ENCODE measurements at places on chromosomes 16 and 17. TPM values are rescaled to one million over a fixed set of nuclear protein-coding genes. Genes with fewer than 3 reads are reported as not detected.

The ACSM5 gene
- not detected for polyA plus RNA-seq

DNA sequence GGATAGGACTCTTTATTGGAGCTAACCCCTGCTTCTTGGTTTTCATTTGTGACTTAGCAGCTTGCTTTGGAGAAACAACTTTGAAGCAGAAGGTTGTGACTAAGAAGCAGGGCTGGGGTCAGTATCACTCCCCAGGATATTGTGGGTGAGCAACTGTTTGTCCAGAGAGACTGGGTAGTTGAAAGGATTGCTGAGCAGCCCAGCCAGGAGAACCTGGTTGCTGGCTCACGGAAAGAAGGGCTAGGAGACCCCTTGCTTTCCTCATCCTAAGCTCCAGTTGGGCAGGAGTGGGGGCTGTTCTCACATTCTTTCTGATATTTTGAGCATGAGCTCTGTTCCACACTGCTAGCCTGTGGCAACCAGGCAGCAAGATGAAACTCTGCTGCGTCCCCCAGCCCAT is 151.2 kb downstream of the CBLN1 start:
- no peaks in the 10 kb centered on the region for H3K36me3 ChIP-seq
- no peak for DNase-seq
- no peak overlapping the region for H3K27ac ChIP-seq
- no peaks in the 10 kb centered on the region for H3K27me3 ChIP-seq
- H3K4me3 ChIP-seq: no peak overlapping the region
- no peaks in the 10 kb centered on the region for H3K4me1 ChIP-seq

The MARCHF10 gene
- 0.74 TPM for polyA plus RNA-seq

DNA sequence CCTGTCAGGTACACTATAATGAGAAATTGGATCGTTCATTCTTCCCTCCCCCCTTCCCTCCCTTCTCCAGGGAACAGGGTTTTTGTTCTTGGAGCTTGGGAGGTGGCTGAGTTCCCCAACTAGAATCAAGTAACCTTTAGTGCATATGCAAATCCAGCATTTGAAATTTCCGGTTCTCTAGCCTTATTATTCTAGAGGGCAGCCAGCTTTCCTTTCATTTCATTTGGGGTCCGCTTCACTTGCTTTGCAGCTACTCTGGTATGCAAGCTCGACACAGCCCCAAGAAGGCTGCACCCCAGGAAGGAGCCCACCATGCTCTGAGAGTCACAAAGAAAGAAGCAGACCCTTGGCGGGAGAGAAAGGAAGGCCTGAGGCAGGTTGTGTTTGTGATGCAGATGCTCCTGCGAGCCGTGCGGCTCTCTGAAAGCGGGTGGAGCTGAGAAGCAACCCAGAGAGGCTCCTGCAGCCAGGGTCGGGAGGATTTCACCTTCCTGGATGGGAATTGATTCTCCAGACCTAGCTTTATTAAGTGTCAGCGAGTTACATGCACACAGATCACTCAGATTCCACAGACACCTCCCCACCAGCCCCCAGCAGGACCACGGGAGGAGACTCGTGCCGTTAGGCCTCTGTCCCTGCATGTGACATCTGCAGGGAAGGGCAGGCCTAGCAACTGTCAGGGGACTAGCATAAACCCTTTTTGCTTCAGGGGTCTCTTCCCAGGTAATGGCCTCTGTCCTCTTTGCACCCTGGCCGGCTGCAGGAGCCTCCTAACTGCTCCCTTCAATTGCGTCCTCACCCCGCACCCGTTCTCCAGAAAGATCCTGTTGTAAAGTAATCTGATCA is 34.5 kb downstream of the PMM2 start:
- no peaks in the 10 kb centered on the region for H3K27me3 ChIP-seq
- no peak overlapping the region for H3K4me3 ChIP-seq
- peaks cover 37% of the 10 kb centered on the region for H3K36me3 ChIP-seq

The HGS gene
- polyA plus RNA-seq: 47.6 TPM

DNA sequence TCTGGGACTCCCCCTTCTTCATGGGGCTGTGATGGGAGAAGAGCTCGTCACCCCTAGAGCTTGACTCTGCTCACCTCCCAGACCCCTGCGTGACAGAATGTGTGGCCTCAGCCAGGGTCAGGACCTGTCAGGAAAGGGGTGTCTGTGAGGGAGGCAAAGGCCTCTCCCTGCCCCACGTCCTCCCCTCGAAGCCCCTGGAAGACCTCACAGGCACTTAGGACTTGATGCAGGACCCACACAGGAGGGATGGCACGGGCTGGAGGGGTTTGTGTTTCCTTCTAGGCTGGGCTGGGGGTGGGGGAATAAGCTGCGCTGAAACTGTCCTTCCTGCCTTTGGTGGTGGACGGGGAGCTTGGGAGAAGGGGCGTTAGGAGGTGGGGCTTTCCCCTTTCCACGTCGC is 11.0 kb upstream of the CLUH start:
- H3K36me3 ChIP-seq: no peaks in the 10 kb centered on the region
- no peak for DNase-seq
- peaks cover 9% of the 10 kb centered on the region for H3K4me1 ChIP-seq
- peaks cover 36% of the 10 kb centered on the region for H3K27me3 ChIP-seq

DNA sequence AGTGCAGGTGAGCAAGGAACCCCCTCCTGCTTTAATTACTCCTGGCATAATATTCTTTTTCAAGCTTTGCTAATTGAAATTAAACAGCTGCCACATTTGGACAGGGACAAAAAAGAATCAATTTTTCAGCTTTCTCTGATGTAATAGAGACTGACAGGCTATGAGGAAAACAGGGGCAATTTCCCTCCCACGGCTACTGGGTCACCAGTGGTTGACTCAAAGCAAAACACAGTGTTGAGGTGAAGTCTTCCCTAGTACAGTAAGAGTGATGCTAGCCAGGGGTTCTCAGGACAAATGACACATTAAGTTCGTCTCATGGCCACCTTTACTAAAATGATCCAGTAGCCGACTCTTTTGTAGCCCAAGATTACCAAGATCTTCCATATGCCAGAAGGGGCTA is 38.6 kb upstream of the PMFBP1 start:
- H3K36me3 ChIP-seq: no peaks in the 10 kb centered on the region
- H3K27ac ChIP-seq: no peak overlapping the region
- H3K27me3 ChIP-seq: no peaks in the 10 kb centered on the region
- no peak for DNase-seq

DNA sequence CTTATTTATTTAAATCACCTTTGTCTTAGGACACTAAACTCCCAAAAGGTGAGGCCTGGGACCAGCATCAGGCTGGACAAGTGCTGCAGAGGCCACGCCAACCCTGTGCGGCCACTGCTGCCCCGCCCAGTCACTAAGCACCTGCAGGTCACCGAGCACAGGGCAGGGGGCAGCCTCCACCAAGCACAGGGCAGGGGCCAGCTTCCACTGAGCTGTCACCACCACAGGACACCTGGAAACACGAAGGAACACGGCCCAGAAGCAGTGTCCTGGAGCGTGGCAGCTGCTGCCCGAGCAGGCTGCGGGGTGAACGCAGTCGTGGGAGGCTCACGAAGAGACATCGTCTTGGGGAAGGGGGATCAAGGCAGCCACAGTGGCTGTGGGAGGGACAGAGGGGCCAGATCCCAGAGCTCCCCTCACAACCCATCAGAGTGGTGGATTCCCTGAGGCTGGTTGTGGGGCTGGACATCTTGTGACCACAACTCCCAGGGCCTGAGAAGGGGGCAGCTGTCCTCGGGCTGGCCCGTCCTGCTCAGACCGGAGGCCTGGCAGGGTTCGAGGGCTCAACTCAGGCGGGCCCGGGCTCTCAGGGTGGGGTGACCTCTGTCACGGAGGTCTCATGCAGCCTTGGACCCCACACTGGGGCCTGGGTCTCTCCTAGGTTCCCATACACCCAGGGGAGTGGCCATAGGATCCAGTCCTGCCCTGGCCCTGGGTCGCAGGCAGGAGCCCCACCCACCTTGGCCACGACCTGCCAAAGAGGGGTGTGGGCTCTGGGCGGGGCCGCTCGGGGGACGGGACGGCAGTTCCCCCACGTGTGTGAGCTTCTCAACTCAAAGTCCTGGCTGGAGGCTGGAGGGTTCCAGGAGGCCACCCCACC is 18.7 kb downstream of the RAB40B start:
- DNase-seq: no peak
- peak overlapping the region; percentile 55 for H3K27ac ChIP-seq
- no peaks in the 10 kb centered on the region for H3K27me3 ChIP-seq
- H3K4me1 ChIP-seq: peaks cover 19% of the 10 kb centered on the region
- H3K36me3 ChIP-seq: peaks cover 3% of the 10 kb centered on the region

The RAB37 gene
- polyA plus RNA-seq: 1.0 TPM

GRCh38 chr16:4694642-4695451 is 1.5 kb downstream of the NUDT16L1 start:
- peak overlapping the region; percentile 83 for H3K4me3 ChIP-seq
- H3K27ac ChIP-seq: no peak overlapping the region
- no peaks in the 10 kb centered on the region for H3K27me3 ChIP-seq
- peak; percentile 35 for DNase-seq

DNA sequence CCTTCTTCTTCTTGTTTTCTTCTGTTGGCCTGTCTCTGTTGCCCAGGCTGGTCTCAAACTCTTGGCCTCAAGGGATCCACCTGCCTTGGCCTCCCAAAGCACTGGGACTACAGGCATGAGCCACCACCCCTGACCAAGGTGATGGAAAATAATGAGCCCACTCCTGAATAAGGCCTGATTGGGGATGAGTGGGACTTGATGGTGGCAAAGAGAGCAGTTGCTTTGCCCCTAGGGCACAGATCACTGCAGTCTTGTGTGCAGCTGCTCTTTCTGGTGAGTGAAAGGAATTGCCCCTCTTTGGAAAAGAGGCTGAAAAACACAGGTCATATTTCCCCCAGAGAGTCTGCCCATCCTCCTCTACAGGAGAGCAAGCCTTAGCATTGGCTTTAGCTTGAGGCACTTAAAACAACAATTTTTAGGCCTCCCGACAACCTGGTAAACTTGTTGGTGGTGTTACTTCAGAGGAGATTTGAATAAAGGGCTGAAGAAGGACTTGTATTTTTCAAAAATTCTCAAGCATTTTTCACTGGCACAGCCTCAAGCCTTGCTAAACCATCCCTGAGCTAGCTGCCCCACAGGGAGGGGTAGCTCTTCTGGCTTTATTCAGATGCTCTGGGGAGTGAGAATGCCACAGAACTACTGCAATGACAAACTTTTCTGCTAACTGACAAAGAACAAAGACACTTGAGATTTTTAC is 6.1 kb upstream of the PDP2 start:
- DNase-seq: no peak
- H3K36me3 ChIP-seq: no peaks in the 10 kb centered on the region
- H3K4me1 ChIP-seq: peaks cover 6% of the 10 kb centered on the region
- H3K27me3 ChIP-seq: peaks cover 20% of the 10 kb centered on the region
- no peak overlapping the region for H3K4me3 ChIP-seq
- no peak overlapping the region for H3K27ac ChIP-seq

GRCh38 chr16:89193576-89194293 is 6.6 kb downstream of the SLC22A31 start:
- H3K27ac ChIP-seq: no peak overlapping the region
- H3K27me3 ChIP-seq: peaks cover 11% of the 10 kb centered on the region
- H3K36me3 ChIP-seq: peaks cover 54% of the 10 kb centered on the region

DNA sequence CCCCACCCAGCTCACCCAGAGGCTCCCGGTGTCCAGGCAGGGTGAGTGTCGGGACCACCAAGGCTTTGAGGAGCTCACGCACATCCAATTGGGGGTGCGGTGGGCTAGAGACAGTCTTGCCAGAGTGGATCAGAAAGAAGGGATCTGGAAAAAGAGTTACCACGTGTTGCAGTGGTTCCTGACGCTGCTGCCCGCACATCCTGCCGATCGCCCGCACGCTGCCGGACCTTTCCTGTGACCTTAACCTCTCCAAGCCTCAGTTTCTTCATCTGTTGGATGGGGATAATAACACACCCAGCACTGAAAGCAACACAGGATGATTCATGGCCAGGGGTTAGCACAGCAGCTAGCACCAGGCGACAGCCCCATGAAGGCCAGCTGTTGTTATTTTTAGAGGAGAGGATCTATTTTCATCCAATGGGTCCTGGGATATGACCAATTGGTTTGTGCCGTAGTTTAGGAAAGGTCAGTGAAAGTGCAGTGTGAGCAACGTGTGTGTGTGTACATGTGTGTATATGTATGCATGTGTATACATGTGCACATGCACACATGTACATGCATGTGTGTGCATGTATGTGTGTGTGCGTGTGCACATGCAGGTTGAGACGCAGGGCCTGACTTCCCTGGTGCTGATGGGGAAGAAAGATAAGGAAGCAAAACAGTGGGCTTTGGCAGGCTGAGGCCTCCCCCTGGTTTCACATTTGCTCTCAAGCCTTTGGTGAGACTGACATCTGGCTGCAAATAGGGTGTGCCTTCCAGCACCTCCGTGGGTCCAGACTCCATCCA is 2.5 kb downstream of the ITGAX start:
- H3K4me3 ChIP-seq: no peak overlapping the region
- peaks cover 13% of the 10 kb centered on the region for H3K4me1 ChIP-seq
- no peaks in the 10 kb centered on the region for H3K36me3 ChIP-seq
- no peaks in the 10 kb centered on the region for H3K27me3 ChIP-seq

GRCh38 chr17:58488428-58488890 is 251 bp upstream of the HSF5 start:
- H3K27ac ChIP-seq: no peak overlapping the region
- peaks cover 37% of the 10 kb centered on the region for H3K36me3 ChIP-seq
- H3K4me3 ChIP-seq: no peak overlapping the region
- H3K27me3 ChIP-seq: no peaks in the 10 kb centered on the region
- DNase-seq: no peak
- H3K4me1 ChIP-seq: no peaks in the 10 kb centered on the region

GRCh38 chr17:55986817-55987216 is 166.5 kb upstream of the ANKFN1 start:
- no peak overlapping the region for H3K4me3 ChIP-seq
- no peaks in the 10 kb centered on the region for H3K36me3 ChIP-seq
- H3K4me1 ChIP-seq: peaks cover 9% of the 10 kb centered on the region
- H3K27me3 ChIP-seq: no peaks in the 10 kb centered on the region
- DNase-seq: no peak

- no peak overlapping the region for H3K27ac ChIP-seq
- peaks cover 7% of the 10 kb centered on the region for H3K27me3 ChIP-seq
- H3K4me3 ChIP-seq: no peak overlapping the region
- peaks cover under 1% of the 10 kb centered on the region for H3K4me1 ChIP-seq
- no peaks in the 10 kb centered on the region for H3K36me3 ChIP-seq
- DNase-seq: no peak
Observed at GRCh38 chr16:51445250-51445649, 294.2 kb upstream of the SALL1 start.

DNA sequence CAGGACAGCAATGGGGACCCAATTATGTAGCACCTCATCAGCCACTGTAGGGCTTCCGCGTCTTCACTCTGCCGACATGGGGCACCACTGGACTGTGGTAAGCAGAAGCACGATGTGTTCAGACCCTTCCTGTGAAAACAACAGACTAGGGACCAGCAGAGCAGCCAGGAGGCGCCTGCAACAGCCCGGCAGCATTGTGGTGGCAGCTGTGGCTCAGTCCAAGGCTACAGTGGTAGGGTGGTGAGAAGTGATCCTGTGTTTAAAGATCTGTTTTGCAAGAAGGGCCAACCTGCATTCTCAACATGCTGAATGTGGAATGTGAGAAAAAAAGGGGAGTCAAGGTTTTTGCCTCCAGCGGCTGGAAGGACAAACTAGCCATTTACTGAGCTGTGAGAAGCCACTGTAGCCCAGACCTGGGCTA is 80.8 kb downstream of the GAS7 start:
- no peak overlapping the region for H3K27ac ChIP-seq
- H3K36me3 ChIP-seq: no peaks in the 10 kb centered on the region
- DNase-seq: no peak
- no peaks in the 10 kb centered on the region for H3K27me3 ChIP-seq

GRCh38 chr17:29840884-29841283 is 89.1 kb downstream of the SSH2 start:
- H3K4me3 ChIP-seq: no peak overlapping the region
- no peak for DNase-seq
- H3K27ac ChIP-seq: no peak overlapping the region
- H3K36me3 ChIP-seq: no peaks in the 10 kb centered on the region
- peaks cover 14% of the 10 kb centered on the region for H3K4me1 ChIP-seq
- H3K27me3 ChIP-seq: no peaks in the 10 kb centered on the region

- H3K27ac ChIP-seq: no peak overlapping the region
- H3K4me3 ChIP-seq: no peak overlapping the region
- H3K27me3 ChIP-seq: peaks cover 21% of the 10 kb centered on the region
- no peak for DNase-seq
Observed at GRCh38 chr17:74130276-74130675, 73.2 kb upstream of the RPL38 start.

Data from muscle of leg (tissue), 16 donors.